ENCODE measurements at places on chromosomes 4 and X.

GRCh38 chr4:183013730-183014002, 85.4 kb upstream of the WWC2 start:
- no peak for DNase-seq

GRCh38 chrX:1239681-1240142, 27.3 kb upstream of the CRLF2 start:
- DNase-seq = no peak

DNA sequence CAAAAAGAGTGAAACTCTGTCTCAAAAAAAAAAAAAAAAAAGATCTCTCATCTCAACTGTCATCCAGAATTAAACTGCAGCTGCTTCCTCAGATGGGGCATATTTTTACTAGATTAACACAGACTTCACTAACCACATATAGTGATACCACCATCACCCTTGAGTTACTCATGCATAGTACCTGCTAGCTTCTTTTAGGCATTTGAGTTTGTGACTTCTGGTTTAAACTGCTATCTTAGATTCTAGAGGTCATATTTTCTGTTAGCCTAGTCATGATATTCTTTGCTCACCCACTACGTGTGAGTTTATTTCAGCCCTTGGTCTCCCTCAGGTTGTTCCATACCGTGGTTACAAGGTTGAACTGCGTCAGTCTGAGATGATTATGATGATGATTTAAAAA, 154.9 kb upstream of the BMP3 start:
- no peak for DNase-seq

- DNase-seq = no peak
These were observed 76.7 kb downstream of the FTHL17 start for GRCh38 chrX:30995060-30995700.

GRCh38 chr4:58507079-58507478, 1396.9 kb upstream of the IGFBP7 start:
- no peak for DNase-seq

DNA sequence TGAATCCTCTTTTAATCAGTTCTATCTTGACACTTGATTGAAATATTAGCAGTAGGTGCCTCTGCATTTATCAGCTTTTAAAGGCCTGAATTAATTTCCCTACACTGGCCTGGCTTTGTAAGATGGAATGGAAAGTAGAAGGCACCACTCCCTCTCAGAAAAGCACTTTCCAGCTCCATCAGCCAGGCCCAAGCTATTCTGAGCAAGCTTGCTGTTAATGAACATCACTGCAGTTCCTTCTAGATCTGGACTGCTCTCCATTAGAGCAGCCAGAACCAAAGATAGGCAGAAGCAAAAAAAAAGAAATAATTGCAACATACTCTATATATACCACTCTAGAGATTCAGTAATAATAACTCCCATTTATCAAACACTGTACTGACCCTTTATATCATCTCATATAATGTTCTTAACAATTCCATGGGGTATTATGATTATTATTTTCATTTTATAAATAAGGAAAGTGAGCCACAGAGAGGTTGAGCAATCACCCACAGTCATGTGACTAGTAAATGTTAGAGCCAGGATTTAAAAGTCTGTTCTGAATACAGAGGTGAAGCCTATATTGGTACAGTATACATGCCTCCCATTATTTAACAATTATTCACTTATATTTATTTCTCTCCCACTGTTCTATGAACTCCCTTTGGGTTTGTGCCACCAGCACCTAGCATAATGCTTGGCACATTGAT, 39.4 kb upstream of the GPC3 start:
- DNase-seq = no peak

DNA sequence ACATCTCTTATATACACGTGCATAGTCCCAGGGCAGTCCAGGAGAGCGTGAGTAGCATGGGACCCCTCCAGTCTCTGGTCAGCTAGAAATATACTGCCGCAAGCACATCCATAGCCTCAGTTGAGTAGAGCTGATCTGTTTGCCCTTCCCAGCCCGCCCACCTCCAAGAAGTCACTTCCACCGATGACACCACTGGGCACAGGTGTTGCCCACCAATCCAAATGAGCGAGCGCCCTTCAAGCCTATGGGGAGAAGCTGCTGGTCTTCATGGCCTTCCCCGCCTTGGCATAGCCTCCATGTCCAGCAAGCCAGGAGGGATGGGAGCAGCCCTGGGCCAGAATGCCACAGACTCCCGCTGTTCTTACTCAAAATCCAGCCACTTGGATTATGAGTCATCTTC, 10.2 kb downstream of the DUSP9 start:
- DNase-seq = no peak

- no peak for DNase-seq
These were observed 19.4 kb downstream of the FAM9C start for GRCh38 chrX:13024986-13025385.

GRCh38 chr4:153071958-153072598, 132.2 kb upstream of the TRIM2 start:
- no peak for DNase-seq

GRCh38 chr4:179823342-179823741, 2381.1 kb upstream of the AGA start:
- DNase-seq = no peak

- no peak for DNase-seq
These were observed 98.2 kb downstream of the FRYL start for GRCh38 chr4:48681856-48682255.

GRCh38 chrX:106481341-106481740, 130.4 kb upstream of the RADX start:
- DNase-seq = no peak

DNA sequence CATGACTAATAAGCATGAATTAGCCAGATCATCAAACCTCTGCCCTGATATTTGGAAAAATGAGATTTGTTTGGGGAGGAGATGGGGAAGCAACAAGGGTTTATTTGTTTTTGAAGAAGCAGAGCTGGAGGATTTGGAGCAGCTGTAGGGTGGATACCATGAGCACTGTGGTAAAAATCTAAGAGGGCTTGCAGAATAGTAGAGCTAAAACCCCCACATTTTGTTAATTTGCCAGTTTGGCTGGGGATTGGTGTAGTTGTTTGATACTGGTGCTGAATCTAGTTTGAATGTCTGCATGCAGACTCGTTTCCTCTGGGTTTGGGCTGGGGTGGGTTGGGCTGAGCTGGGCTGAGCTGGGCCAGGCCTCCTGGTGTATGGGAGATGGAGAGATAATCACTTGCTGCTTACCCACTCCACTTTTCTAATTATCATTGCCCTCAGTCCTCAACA, 43.7 kb downstream of the SMAD1 start:
- no peak for DNase-seq

- no peak for DNase-seq
These were observed 1881.7 kb downstream of the ARAP2 start for GRCh38 chr4:34362654-34363053.

DNA sequence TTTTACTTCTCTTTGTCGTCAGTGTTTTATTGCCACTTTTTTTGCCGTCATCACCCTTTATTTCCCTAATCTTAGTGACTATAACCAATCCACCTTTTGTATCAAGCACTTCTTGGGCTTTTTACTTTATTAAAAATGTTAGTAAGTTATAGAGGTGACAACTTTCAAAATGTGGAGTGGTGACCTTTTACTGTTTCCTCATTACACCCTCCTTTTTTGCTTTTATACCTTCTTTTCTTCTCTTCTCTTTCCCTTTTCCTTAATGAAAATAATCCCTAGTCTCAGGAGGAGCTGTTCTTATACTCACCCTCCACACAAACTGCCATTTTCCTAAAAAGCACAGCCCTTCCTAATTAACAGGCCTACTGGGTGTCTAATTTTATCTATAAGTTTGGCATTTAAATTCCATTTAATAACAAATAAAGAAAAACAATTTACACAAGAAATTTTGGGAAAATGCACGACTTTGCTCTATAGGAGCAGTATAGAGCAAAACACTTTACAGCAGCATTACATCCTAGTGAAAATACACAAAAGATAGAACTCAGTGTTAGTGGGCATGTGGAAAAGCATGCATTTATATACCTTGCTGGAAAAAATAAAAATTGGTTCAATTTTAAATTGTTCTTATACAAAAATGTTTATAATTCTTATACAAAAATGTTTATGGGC, 27.3 kb downstream of the BBS12 start:
- no peak for DNase-seq

DNA sequence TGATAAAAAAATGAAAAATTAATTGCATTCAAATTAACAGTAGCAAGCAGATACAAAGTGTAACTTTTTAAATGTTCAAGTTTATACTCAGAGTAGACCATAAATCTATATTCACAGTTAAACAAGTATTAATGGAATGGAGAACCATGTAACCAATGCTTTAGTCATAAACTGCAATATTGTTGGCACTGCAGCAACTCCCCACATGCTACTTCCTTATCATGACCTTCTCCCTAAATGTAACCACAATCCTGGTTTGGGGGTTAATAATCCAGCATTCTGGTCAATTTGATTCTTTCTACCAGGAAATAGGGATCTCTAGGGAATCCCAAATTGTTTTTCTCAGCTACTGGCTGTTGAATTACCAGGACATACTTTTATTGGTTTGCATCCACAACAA, 223.9 kb upstream of the DCAF8L1 start:
- no peak for DNase-seq

DNA sequence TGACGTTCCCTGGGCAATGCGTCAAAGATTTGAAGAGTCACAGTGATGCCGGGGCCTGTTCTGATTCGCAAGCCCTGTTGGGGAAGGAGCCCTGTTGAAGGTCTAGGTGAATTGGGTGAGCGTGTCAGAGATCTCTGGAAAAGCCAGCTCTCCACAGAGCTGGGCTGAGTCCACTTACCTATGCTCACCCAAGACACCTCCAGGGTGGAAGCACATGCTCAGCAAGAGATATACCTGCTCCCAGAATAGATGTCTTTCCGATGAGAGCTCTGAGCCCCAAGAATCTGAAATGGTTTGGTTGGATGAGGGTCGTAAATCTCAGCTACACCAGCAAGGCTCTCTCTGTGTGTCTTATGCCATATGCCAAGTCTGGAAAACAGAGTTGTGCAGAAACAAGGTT, 1.7 kb downstream of the GABRQ start:
- no peak for DNase-seq

DNA sequence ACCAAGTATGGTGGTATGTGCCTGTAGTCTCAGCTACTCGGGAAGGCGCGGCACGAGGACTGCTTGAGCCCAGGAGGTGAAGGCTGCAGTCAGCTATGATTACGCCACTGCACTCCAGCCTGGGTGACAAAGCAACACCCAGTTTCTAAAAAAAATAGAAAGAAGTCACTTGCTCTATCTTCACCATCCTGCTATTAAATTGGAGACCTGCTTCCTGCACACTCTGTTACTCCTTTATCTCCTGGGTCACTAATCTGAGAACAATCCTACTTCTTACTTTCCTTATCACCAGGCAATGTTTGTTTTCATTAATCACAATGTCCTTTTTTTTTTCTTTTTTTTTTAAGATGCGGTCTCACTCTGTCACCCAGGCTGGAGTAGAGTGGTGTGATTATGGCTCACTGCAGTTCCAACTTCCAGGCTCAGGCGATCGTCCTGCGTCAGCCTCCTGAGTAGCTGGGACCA, 16.2 kb downstream of the PRKX start:
- no peak for DNase-seq

- no peak for DNase-seq
These were observed 10.4 kb downstream of the TMSB4X start for GRCh38 chrX:12985331-12985730.

DNA sequence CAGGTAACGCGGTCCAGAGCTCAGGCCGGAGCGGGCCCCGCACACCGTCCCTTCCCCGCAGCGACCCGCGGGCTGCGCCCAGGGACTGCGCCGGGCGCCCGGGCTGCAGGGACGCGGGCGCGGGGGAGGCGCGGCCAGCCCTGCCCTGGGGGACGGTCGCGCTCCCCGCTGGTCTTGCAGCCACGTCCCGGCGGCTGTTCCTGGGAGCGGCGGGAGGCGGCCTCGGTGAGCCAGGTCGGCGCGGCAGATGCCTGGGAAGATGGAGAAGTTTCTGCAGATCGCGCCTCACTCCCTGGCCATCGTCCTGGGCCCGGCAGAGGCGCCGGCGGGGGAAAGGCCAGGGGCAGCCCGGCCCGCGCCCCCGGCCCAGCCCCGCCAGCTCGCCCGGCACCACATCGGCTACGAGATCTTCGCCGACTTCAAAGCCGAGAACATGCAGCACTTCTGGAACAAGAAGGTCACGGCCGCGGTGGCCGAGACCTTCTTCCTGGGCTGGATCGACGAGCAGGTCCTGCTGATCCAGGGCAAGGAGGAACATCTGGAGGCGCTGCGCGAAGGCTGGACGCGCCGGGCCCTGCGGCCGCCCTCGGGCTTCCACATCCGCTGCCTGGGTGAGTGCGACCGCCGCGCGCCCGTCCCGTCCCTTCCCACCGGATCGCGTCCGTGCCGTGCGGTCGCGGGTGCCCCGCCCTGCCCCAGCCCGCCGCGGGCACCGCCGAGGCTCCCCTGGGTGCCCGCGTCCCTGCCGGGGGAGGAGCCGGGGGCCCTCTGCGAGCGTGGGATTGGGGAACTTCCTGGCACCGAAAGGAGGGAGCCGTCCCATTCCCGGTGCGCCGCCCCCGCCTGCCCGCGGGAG, 107.4 kb upstream of the STOX2 start:
- DNase-seq = no peak

DNA sequence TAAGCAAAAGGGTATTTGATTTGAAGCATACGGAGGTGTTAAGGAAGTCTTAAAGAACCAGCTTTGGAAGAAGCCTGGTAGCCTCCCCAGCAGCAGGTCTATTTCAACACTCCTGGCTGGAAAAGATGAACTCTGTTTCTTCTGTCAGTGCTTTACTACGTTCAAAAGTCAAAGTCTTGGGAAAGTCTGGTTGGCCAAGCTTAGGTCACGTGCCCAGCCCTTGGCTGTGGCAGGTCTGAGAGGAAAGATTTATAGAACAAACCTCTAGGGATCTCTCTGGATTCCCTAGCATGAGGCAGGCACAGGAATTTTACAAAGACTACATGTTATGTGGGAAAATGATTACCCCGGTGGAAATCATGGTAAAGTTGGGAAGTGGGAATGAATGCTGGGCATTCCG, 8.6 kb upstream of the ARHGAP10 start:
- no peak for DNase-seq

- no peak for DNase-seq
These were observed 53.9 kb upstream of the PDLIM3 start for GRCh38 chr4:185589067-185589836.

GRCh38 chrX:120453985-120454384, 15.1 kb downstream of the LAMP2 start:
- no peak for DNase-seq

GRCh38 chr4:148034813-148035212, 302.9 kb downstream of the ARHGAP10 start:
- DNase-seq = no peak

DNA sequence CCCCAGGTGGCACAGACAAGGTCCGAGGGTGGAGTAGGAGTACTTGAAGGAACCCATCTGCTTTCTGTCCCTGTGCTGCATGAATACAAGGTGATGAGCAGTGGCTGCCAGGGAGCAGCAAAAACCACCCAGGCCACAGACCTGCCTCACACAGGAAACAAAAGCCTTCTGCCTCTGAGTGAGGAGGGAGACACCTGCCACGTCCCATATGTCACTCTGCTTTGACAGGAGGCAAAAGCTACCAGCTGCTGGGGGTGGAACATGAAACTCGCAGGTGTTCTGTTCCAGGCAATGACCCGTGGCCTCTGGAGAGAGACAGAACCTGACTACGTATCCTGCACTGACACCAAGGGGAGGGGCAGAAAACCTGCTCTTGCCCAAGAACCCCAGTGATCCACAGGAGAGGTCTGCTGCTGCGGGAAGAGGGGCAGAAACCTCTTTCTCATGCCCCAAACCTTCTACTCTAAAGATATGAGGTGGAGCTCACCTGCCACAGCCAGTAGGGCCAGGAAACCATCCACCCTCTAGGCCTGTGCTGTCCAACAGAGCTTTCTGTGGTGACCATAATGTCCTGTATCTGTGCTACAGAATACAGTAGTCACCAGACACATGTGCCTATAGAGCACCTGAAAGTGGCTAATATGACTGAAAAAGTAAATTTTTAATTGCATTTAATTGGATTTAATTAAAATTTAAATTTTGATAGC, 172.9 kb downstream of the PRDM5 start:
- peak; percentile 68 for DNase-seq

Measured in NCI-H2171 (cell line).